ENCODE measurements at places on chromosomes 4 and X.

- peak; percentile 33 for DNase-seq
Observed at GRCh38 chr4:184384056-184384809, 90.1 kb downstream of the IRF2 start.

GRCh38 chr4:8459867-8460445 lies 19.4 kb downstream of the TRMT44 start:
- no peak for DNase-seq

DNA sequence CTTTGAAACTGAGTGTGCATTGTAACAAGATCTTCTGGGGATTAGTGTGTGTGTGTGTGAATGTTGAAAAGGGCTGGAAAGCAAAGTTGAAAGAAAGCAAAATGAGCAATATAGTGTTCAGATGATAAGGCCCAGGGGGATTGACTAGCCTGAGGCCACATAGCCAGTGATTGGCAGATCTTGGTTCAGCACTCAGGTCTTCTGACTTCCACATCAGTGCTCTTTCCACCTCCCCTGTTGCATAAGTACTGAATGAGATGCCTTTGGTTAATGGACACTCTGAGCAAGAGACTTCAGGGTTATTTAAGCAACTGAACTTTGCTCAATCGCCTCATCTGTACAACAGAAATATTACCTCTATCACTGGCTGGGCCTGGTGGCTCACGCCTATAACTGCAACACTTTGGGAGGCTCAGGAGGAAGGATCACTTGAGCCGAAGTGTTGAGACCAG lies 120.4 kb downstream of the TMEM164 start:
- DNase-seq, result no peak

DNA sequence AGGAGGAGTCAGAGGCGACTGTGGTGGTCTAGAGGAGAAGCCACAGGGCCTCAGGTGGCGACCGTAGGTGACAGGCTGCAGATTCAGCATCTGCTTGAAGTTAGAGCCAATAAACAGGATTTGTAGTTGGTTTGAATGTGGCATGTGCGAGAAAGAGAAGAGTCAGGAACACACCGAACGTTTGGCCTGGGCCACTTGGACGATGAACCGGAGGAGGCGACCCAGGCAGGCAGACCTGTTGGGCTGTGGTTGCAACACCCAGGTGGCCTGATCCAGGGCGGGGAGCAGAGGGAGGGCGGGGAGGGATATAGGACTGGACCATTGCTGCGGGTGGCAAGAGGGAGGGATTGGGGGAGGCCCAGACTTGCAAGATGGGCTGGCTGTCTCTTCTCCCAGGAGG lies 10.0 kb upstream of the PSAPL1 start:
- no peak for DNase-seq

DNA sequence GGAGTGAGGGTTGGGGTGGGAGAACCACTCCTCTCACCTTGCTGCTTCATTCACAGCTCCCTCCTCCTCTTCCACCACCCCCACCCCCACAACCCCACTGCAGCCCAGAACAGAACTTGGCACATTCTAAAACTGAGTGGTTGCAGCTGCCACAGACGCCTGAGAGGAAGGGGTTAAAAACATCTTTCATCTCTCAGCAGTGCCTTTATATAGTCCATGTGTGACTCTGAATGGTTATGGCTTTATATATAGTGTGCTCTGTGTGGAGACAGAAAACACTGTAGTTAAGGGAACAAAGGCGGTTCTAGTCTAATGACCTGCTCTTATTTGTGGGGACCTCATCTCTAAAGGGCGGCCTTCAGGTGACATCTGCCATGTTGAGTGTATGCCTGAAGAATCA lies 144.8 kb downstream of the BCOR start:
- DNase-seq, result no peak

GRCh38 chrX:72475952-72476668 lies 96.5 kb downstream of the HDAC8 start:
- DNase-seq, result no peak

GRCh38 chrX:47327902-47328301 lies 42.5 kb upstream of the ZNF157 start:
- no peak for DNase-seq

GRCh38 chrX:57674861-57675260 lies 5.2 kb downstream of the NLRP2B start:
- no peak for DNase-seq

All from GM13977 (cell line).